ENCODE measurements at places on chromosomes 4 and X.

GRCh38 chr4:4859325-4859798, at the start of gene MSX1:
TSS of gene MSX1 (plus strand) at chr4:4859665. CDS start at chr4:4859900, 235 bp downstream.
- no peak for DNase-seq

GRCh38 chrX:130756233-130756632, 146.8 kb downstream of the ENOX2 start:
- DNase-seq: no peak

GRCh38 chrX:153411255-153411987, at the start of gene ZFP92:
TSS of gene ZFP92 (plus strand) at chrX:153411472. CDS start at chrX:153418323, 6,851 bp downstream.
- no peak for DNase-seq

- no peak for DNase-seq
Observed at GRCh38 chrX:3522101-3522650, 175.7 kb upstream of the MXRA5 start.

GRCh38 chr4:34417160-34417559, 1827.2 kb downstream of the ARAP2 start:
- DNase-seq: no peak

- no peak for DNase-seq
Observed at GRCh38 chrX:19675731-19676130, 160.4 kb upstream of the MAP3K15 start.

DNA sequence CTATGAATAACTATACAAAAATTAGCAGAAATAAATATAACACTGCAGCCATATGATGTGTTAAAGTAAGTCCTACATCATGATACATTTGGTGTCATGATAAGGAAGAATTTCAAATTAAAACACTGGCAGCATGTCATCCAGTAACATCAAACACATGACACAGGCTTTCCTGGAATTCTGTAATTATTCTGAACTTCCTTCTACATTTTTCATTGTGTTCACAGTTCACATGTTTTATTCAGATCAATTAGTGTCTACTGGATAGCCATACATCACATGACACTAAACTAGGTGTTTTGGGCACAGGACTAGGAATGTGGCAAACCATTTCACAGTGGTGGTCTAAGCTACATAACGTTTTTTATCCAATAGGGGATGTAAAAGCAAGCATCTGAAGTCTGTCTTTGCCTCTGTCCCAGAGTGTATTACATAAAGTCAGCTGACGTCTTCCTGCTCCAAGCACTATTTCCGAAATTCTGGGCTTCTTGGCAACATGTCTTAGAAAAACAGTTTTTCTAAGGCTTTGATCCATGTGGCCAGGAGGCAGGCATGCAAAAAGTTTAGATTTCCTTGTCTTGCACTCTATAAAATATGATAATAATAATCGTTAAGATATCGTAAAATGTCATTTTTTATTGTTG, 707.9 kb downstream of the CENPC start:
- DNase-seq: no peak

DNA sequence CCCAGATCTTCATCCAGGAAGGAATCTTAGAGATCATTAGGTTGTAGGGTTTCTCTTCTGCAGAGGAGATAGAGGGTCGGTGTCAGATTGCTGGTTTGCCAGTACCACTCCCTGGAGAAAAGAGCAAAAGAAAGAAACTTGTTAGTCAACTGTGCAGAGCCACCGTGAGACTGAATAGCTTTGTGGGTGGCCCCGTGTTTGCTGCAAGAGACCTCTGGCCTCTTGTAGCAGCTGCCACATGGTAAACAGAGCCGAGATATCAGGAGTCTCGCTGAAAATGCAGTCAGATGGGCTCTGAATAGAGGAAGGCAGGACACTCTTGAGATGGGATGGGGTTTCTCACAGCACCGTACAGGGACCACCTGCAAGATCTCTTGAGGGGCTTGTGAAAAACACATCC, 149.7 kb downstream of the PTTG2 start:
- no peak for DNase-seq

DNA sequence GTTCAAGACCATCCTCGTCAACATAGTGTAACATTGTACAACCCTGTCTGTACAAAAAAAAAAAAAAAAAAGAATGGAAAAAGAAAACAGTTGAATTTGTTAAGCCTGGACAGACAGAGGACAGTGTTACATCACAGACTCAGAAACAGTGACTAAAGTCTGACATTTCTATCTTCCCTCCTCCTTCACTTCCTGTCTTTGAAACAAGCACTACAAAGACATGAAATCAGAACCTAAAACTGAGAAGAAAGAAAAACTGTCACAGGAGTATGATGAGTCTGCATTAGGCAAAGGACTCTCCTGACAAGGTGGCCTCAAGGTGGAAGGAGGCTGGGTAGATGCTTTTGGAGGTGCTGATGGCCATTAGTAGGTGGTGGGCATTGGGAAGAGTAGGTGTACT, 126.7 kb downstream of the RBM47 start:
- no peak for DNase-seq

- no peak for DNase-seq
Observed at GRCh38 chr4:135934026-135934425, 1598.3 kb downstream of the PCDH18 start.

GRCh38 chr4:176001151-176002006, 64.3 kb upstream of the WDR17 start:
- DNase-seq: no peak

- DNase-seq: no peak
Observed at GRCh38 chr4:123418351-123418931, 21.8 kb downstream of the SPRY1 start.

GRCh38 chr4:148216866-148217814, 225.1 kb downstream of the NR3C2 start:
- peak; percentile 1 for DNase-seq

DNA sequence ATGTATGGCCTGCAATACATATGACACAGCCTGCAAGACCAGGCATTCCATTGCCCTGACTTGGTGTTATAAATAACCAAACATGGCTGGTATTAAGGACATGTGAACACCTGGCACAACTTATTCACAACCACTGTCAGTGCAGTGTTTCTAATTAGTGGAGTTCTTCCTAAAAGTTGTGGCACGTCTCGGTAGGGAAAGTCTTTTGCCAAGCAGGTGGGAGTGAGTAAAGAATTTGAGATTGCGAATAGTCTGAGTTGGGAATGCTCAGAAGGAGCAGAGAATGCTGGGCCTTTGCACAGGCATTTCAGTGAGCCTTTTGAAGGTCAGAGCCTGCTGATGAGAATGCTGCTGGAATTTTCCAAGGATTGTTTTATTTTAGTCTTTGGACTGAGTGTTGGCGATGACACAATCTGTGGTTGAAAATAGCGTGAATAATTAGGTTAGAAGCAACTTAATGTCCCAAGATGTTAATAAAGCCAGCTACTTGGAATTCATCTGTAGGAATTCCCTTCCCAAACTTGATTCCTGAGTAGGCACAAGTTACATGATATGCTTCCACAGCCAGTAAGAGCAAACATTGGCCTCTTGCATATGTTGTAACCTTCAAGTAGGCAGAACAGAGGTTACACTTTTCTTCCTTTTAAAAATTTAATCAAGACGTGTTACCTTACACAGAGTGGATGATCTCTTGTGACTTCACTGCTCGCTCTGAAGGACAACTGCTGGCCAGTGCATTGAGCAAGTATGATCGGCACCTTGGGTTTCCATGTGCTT, 83.6 kb upstream of the PGRMC2 start:
- DNase-seq: no peak

- DNase-seq: no peak
Observed at GRCh38 chr4:138311771-138312535, 69.8 kb upstream of the SLC7A11 start.

DNA sequence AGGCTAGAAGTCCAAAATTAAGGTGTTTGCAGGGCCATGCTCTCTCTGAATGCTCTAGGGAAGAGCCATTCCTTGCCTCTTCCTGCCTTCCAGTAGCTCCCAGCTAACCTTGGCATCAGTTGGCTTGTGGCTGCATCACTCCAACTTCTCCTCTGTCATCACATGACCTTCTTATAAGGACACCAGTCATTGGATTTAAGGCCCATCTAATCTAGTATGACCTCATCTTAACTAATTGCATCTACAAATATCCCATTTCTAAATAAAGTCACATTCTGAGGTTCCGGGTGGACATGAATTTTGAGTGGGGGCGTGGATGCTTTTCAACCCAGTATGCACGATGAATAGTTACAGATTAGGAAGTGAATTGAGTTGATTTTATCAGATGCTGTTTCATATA, 89.7 kb downstream of the DOCK11 start:
- no peak for DNase-seq

GRCh38 chr4:53346920-53347852, 18.7 kb downstream of the SCFD2 start:
- no peak for DNase-seq

DNA sequence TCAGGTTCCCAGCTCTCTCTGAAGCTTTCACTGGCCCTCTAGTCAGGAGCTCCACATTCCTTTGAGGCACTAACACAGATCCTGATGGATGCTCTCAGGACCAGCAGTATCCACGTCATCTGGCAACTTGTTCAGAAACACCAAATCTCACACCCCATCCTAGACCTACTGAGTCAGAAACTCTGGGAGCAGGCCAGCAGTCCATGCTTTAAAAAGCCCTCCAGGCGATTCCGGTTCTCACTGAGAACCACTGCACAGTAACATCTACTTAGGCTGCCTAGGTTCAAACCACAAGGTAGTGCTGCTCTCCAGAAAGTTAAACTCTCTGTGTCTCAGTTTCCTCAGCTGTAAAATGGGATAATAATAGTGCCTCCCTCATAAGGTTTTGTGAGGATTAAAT, 55.3 kb downstream of the CCDC158 start:
- no peak for DNase-seq

DNA sequence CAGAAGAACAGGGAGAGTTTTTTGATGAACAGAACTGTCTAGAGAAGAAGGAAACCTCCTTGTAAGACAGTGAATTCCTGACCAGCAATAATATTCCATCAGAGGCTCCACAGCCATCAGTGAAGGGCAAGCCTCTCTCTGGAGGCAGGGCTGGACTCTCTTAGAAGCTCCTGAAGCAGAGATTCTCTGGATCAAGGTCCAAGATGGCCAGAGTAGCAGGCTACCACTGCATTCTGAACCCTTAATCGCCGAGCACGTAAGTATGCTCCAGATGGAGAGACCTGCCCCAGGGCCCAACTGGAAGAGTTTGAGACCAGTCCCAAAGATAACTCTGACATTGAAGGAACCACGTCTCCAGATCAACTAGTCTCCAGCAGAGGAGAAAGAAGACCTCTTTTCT, 16.4 kb downstream of the GABRE start:
- no peak for DNase-seq

- peak; percentile 45 for DNase-seq
Observed at GRCh38 chr4:985123-985830, 1.6 kb upstream of the IDUA start.

DNA sequence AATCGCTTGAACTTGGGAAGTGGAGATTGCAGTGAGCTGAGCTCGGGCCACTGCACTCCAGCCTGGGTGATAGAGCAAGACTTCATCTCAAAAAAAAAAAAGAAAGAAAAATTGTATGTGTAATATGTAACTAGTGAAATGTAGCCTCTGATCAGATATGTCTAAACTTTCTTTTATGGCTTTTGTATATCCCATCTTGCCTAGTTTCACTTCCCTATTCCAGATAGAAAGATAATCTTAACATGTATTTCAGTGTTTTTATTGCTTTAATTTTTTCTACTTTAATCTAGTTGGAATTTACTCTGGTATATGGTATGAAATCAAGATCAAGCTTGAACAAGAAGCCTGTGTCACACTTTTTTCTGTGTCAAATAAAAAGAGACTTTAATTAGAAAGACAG, 1.9 kb upstream of the ZNF41 start:
- DNase-seq: no peak

DNA sequence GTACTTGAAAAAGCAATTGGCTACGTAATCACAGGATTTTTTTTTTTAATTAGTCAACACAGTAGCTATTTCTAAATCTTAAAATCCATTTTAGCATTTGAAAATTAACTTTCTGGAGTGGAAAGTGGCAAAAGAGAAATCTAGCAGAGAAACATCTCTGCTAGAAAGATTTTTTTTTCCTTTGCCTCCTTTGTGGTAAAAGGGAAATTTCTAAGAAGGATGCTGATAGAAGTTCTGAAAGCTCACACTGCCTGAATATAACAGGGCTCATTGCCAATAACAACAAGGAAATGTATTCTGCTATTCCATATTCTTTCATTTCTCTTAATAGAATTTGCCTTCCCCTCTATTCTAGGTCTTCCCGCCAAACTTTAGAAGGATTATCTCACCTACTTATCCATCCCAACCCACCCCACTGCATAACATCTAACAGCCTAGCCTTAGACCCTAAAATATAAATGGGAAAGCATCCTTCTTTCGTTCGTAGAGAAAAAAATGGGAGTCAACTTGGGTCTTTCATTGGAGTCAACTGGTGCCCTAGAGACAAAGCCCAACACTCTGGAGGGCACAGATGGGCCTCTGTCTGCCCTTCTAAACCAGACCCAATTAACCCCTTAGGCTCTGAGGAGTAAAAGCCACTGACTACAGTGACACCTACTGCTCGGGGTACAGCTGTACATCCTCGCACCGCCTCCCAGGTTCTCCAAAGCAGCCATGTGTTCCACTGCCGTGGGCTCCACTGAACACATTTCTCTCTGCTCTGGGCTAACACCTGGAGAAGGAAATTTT, 103.9 kb downstream of the MAML3 start:
- no peak for DNase-seq

- DNase-seq: peak; percentile 59
Observed at GRCh38 chr4:40283968-40284367, 51.2 kb upstream of the CHRNA9 start.

GRCh38 chr4:122776916-122777315, 44.4 kb downstream of the BBS12 start:
- no peak for DNase-seq

- DNase-seq: no peak
Observed at GRCh38 chrX:72130762-72131250, 909 bp downstream of the RTL5 start.

GRCh38 chr4:56880572-56880971, 27.1 kb upstream of the REST start:
- DNase-seq: no peak

GRCh38 chrX:132751063-132751690, 207.3 kb downstream of the HS6ST2 start:
- DNase-seq: no peak

GRCh38 chrX:48021026-48021900, 14.5 kb downstream of the SPACA5 start:
- peak; percentile 31 for DNase-seq

GRCh38 chr4:7910952-7911578, 28.6 kb downstream of the AFAP1 start:
- DNase-seq: no peak

- no peak for DNase-seq
Observed at GRCh38 chrX:123899701-123900100, 39.8 kb downstream of the XIAP start.

- DNase-seq: no peak
Observed at GRCh38 chrX:50920132-50920531, 9.6 kb downstream of the BMP15 start.
